ENCODE measurements at places on chromosomes 7 and 10.

DNA sequence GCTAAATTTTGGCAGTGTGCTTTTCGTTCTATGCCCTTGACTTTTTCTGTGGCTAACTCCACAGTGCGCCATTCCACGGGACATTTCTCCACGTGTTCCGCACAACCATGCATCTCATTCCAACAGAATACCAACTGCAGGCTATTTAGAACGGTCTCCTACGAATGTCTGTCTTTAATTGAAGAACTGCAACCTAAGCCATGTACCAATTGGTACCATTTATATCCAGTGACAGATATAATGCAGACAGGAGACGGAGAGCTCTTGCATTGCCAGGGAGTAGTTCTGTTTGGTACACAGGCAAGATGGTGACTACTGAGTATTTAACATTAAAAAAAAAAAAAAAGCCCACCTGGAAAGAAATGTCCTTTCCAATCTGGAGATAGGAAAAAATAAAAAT is 9.1 kb downstream of the SFMBT2 start:
- no peak for DNase-seq

GRCh38 chr10:89540420-89540949 is 5.1 kb upstream of the SLC16A12 start:
- no peak for DNase-seq

DNA sequence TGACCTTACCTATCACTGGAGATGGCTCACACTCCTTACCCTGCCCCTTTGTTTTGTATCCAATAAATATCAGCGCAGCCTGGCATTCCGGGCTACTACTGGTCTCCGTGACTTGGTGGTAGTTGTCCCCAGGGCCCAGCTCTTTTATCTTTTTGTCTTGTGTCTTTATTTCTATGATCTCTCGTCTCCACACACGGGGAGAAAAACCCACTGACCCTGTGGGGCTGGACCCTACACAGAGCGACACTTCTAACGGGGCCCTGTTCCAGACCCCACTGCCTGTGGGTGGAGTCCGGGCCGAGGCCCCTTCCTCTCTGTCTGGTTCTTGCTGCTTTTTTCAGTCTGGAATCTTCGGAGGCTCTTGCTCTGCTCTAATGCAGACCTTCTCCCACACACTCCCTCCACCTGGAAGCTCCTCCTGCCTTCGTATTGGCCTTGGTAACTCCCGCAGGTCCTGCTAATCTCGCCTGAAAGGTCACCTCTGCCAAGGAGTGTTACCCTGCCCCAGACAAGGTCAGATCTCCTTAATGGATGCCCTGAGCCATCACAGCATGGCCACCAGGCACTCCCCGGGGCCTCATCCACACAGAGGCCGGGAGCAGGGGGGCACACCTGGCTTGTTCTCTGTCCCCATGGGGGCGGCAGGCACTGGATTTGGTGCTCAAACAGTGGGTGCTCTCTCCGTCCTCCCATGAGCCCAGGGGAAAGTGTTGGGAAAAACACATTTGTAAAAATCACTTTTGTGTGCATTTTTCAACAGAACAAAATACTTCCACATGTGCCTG is 531.7 kb downstream of the PTPRN2 start:
- DNase-seq, result no peak

- DNase-seq, result no peak
Observed at GRCh38 chr7:129258649-129259389, 34.0 kb downstream of the AHCYL2 start.

DNA sequence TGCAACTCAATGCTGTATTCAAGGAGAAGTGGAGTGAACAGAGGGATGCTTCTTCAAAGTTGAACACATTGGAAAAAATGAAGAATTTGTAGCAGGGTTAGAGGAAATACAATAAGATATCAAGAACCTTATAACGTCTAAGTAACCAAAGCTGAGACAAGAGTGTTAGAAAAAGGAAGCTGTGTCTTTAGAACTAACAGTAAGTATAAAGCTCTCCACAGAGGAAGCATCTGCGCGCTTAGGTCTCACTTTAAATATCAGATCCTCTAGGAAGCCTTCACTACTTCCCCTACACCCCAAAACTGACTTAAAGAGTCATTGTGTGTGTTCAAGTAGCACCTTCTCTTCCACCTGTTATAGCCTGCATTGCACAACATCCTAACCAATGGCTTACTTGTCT is 43.0 kb downstream of the CH25H start:
- no peak for DNase-seq

GRCh38 chr7:151777908-151778670 is 98.8 kb downstream of the PRKAG2 start:
- DNase-seq, result no peak

- DNase-seq, result no peak
Observed at GRCh38 chr7:141427134-141427533, 124.1 kb upstream of the AGK start.

- no peak for DNase-seq
Observed at GRCh38 chr10:3137958-3138726, 34.4 kb downstream of the PITRM1 start.

DNA sequence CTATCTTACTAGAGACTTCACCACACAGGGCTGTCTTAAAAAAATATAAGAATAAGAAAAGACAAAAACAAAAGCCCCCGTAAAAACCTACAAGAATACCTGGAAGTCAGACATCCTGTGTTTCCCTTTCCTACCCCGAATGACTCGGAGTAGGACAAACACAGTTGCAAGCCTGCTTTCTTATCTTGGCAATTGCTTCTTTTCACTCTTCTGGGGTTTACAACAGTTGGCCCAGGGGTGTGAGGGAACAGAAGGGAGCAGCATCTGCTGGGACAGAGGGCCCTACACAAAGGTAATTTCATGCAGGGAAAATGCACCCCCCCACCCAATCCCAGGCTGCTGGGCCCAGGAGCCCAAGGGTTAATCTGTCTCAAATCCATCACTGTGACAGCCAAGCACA is 220.6 kb downstream of the ARHGAP12 start:
- no peak for DNase-seq

- DNase-seq, result no peak
Observed at GRCh38 chr10:102888048-102888447, 18.8 kb downstream of the AS3MT start.

DNA sequence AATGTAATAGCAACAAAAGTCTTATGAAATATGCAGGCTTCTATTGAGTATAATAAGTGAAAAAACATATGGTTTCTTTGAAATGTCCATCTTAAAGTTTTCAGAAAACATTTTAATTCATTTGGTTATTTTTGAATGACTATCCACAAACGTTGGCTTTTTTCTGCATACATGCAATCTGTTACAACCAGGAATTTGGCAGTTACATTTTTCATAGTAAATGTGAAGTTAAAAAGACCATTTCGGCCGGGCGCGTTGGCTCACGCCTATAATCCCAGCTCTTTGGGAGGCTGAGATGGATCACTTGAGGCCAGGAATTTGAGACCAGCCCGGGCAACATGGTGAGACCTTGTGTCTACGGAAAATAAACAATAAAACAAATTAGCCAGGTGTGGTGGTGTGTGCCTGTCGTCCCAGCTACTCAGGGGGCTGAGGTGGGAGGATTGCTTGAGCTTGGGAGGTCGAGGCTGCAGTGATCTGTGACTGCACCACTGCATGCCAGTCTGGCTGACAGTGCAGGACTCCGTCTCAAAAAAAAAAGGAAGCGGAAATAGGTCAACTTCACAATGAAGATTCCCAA is 73.9 kb upstream of the NMT2 start:
- no peak for DNase-seq

DNA sequence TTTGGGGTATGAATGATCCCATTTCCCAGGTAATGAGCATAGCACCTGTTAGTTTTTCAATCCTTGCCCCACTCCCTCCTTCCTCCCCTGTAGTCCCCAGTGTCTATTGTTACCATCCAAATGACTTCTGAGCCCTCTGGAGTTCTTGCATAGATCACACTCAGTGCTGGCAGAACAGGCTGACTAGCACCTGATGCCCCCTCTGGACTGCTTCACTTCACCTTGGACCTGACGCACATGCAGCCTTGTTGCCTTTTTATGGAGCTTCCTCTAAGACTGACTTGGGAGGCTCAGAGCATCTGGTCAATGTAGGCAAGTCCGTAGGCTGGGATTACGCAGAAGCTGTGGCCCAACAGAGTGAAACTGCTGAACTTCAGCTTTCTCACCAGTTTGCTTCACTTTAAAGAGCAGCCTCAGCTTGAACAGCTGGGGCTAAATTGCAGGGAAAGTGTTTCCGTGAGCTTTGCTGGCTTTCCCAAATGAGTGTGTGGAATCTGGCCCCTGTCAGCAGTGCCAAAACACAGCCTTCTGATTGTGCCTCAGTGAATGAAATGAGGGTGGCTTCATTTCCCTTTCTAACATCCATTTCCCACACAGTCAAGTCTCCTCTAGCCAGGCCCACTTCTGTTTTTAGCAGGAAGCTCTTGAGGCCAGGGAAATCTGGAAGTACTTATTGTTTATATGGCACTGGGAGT is 48.5 kb downstream of the NXPH1 start:
- DNase-seq, result no peak

GRCh38 chr10:1043532-1043995 is 5.4 kb downstream of the IDI1 start:
- no peak for DNase-seq

DNA sequence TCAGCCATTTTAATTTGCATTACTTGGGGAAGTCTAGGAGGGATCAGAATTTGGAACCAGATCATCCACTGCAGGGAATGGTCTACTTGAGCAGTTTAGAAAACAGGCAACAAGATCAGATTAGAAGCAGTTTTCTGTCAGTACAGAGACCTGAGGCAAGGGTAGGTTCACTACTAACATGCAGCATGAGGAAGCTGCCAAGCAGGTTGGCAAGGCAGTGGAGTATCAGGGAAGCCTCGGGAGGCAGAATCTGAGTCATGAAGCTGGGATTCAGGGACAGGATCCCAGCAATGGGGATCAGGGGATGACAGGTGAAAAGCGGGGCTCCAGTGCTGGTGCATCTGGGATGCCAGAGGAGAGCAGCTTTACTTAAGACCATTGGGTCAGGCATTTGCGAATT is 28.1 kb downstream of the ENO4 start:
- no peak for DNase-seq

DNA sequence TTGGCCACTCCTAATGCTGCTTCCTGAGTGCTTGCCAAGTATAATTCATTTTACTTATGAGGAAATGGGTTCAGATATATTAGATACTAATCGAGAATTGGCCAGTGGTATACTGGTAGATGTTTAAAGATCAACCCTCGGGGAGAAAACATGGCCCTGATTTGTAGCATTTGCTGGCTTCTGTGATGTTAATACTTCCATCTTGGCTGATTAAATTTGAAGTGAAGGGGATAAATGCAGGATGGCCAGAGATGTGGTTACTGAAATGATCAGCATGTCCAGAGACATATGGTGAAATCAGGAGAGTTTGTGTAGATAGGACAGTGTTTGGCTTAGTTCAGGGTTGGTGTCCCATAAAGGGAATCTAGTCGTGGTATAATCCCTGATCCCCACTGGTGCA is 11.2 kb downstream of the UBE2D4 start:
- DNase-seq, result no peak

- DNase-seq, result no peak
Observed at GRCh38 chr10:62819141-62819920, 3.2 kb upstream of the EGR2 start.

DNA sequence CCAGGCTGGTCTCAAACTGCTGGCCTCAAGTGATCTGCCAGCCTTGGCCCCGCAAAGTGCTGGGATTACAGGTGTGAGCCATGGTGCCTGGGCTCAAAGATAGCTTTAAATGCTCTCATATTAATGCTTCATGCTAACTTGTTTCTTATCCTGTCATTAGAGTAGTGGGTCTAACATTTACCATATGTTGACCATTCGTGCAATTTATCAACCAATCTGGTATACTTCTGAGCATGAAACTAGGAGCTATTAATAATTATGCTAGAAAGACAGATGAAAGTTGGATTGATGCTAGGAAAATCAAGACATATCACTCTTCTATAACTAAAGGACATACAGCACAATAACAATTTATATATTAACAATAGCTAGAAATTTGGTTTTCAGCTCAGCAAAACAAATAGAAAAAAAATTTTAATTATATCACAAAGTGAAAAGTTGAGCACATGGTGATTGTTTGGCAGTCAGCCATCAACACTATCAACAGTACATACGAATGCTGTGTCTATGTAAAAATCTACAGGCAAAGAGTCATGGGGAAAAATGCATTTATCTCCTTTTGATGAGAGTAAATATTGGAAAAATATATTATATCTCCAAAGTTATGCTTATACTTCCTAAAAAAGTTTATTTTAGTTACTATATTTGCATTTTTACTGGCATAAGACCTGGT is 112.1 kb upstream of the ABCB5 start:
- DNase-seq, result no peak

GRCh38 chr10:128213156-128213555 is 86.9 kb upstream of the MKI67 start:
- DNase-seq, result no peak

DNA sequence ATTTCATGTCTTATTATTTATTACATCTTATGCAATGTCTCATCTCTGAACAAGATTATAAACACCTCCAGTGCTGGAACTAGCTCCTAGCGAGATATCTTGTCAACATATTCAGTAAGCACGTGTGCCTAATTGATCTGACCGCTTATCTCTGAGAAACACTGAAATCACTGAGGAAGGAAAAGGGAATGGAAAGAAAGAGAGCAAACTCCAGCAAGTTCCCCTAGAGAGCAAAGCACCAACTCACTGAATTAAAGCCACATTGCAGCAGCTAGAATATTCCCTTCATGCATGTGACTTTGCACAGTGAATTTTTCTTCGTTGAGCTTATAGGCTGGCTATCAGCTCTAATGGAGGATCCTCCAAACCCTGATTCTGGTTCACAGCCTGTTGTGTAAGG is 177.1 kb upstream of the FRMD4A start:
- DNase-seq, result no peak

DNA sequence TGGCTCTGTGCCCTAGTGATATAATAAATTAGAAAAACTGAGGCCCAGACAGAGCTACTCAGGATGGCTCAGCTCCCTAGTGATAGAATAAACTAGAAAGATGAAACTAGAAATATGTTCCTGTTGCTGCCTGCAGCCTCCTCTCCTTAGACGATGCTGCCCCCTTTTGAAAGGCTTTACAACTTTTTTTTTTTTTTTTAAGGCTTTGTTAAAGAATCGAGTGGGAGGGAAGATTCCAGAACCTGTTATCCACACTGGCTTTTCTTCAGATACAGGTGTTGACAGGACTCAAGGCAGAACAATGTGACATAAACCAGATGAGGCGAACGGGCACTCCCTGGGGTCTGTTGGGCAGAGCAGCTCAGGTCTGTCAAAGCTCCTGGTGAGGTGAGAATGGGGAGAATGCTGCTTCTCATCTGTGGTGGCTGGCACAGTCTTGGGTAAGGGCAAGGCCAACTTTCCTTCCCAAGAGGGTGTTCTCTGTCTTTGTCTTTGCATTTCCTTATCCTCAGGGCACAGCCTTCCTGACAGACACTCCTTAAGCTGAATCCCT is 175.1 kb downstream of the COBL start:
- no peak for DNase-seq
